ENCODE measurements at places on chromosomes 1 and 21.

GRCh38 chr1:229440851-229441537, 7.1 kb upstream of the ACTA1 start:
- DNase-seq, result no peak

DNA sequence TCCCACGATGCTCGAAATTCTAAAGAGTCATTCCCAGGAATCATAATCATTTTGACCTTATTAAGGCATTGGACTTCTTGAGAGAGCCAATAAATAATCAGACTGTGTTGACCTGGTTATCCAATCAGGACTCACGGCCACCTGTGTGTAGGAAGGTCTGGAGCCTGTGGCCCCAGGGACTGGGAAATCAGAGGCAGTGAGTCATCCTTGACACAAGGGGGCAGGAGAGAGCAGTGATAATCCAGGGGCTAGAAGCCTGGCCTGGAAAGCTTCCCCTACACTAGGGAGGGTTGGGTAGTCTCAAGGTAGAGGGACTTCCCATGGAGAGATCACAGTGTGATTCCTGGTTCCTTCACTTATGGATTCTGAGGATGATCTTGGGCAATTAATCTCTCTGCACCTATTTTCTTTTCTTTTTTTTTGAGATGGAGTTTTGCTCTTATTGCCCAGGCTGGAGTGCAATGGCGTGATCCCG, 4.7 kb downstream of the MR1 start:
- DNase-seq, result no peak

GRCh38 chr1:33606272-33606671, 133.8 kb downstream of the ZSCAN20 start:
- DNase-seq, result no peak

DNA sequence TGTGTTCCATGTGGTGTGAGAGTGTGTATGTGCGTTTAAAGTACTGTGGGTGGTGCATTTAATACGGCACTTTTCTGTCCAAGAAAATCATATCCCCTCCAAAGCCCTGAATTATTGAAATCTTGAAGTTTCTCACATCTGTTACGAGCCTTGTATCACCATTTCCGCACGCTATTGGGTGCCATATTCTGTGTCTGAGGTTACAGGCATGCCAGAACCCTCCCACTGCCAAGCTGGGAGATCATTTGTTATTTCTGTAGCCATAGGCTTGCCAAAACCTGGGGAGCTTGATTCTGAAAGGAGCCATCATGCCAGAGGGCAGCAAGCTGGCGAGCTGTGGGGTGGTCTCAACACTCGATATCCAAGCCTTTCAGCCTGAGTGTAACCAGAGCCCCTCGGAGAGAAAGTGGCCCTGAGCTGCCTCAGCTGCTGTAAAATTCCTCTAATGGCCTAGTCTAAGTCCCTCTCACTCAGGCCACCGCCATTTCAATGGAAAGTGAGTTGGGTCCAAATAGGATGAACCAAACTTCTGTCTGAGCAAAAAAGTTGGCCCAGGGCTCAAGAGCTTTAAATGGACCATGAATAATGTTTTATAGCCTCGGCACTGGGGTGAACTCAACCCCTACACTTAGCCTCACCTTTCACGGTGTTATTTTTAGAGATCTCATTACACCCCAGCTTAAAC, 298.4 kb upstream of the DUSP10 start:
- DNase-seq, result no peak
